Activated naive CD8-positive, alpha-beta T cell treated with anti-CD3 and anti-CD28 coated beads for 36 hours (primary cell): ENCODE measurements at places on chromosomes 1 and 21. TPM values are rescaled to one million over a fixed set of nuclear protein-coding genes. Genes with fewer than 3 reads are reported as not detected.

DNA sequence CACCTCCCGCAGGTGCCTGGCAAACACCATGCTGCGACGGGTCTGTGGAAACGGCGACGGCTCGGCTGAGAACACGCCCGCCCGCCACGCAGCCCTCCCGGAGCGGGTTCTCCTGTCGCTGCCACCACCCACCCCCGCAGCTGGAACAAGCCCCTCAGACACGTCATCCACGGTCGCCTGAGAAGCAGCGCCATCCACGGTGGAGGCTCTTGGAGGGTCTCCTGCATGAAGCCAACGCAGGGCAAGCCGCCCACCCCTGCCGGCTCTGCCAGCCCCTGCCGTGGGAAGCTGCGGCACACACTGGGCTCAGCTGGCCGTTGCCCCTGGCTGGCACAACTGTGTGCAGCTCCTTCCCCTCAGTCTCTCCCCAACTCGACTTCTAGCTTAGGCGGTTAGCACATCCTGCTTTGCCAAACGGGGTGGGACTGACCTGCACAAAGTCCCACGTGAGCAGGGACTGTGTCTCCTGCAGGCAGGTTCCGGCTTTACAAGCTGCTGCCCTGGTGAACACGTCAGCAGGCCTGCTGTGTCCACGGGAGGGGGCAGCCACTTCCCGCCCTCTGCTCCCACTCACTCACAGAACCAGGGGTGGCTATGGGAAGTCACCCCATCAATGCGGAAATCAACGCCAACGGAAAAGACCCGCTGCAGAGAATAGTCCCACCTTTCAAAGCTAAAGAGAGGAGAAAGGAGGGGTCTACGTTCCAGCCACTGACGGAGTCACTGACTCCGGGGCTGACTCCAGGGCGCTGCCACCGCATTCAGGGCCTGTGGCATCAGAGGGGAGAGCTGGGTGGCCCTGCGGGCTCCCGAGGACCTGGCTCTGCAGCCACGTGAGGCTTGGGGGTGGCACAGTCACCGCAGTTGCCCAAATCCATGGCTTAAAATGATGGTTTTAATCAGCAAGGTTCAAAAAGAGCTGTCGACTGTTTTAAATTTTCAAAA is 10.3 kb downstream of the POFUT2 start:
- DNase-seq: no peak

DNA sequence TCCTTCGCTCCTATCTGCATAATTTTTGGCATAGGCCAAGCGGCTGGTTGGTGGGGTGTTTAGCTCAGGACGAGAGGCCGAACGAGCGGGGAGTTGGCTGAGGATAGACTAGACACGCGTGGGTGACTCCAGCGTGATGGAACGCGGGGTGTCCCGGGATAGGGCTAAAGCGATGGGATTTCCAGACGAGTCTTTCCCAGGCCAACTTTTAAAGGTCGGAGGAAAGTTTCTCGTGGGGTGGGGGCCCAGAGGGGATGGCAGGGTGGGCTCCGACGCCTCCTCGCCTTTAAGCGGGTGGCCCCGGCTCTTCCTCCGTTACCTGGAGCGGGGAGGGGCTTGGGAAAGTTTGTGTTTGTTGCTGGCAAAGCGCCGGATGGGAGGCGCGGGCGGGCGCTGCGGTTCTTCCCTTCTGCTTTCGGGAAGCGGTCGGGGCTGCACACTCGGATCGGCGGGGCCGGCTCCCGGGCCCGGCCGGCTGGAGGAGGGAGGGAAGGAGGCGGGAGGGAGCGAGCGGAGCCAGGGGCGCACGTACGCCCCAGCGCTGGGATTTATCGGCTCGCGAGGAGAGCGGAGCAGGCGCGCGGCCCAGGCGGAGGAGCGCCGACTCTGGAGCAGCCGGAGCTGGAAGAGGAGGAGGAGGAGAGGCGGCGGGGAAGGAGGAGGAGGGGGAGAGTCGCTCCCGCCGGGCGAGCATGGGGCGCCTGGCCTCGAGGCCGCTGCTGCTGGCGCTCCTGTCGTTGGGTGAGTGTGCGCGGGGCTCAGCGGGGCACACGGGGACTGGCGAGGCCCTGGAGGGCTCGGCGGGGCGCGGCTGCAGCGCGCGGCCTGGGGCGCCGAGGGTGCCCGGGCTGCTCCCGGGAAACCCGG is at the start of gene PTGFRN:
Gene PTGFRN (plus strand): TSS at position 405 of the 867 bp plus-strand sequence. CDS start 288 bp downstream, at position 693.
- DNase-seq: peak; percentile 22

DNA sequence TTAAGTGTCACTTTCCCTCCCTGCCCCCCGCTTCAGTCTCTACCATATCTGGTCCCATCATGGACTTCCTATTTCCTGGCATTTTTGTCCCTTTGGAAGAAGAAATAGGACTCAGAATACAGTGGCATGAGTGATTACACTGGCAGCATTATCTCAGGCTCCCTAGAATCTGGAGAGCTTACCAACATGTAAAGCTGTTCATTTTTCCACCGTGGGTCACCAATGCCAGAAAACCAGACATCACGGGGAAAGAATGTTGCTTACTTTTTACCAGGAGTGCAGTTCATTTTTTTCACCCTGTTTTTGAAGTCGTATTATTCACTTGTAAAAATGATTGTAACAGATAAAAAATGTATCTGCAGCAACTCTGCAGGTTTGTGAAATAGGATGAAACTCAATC is 44.8 kb downstream of the BACH1 start:
- no peak for DNase-seq

The ACOT11 gene
- total RNA-seq: 1.0 TPM

The ST6GALNAC5 gene
- total RNA-seq: not detected

The CELF3 gene
- not detected for total RNA-seq

The UBE2U gene
- total RNA-seq: not detected

DNA sequence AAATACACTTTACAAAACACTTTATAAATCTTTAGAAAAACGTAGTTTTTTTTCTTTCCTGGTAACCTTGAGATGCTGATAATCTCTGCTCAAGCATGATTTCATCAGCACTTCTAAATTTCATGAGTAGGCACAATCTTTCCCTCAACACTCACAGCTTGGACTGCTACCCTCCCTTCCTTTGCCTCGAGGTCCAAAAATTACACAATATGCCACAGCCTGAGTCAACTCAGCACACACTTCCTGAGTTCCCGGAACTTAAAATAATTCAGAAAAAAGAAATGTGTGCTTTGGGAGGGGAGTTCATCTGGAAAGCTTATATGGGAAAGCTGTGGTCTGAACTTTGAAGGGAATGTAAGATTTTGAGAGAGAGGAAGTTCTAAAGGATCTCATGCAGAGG is 5.9 kb downstream of the CLCA2 start:
- no peak for DNase-seq
